ENCODE measurements at places on chromosomes 4 and X.

GRCh38 chrX:133951098-133951497 lies 34.3 kb downstream of the GPC3 start:
- DNase-seq: no peak

DNA sequence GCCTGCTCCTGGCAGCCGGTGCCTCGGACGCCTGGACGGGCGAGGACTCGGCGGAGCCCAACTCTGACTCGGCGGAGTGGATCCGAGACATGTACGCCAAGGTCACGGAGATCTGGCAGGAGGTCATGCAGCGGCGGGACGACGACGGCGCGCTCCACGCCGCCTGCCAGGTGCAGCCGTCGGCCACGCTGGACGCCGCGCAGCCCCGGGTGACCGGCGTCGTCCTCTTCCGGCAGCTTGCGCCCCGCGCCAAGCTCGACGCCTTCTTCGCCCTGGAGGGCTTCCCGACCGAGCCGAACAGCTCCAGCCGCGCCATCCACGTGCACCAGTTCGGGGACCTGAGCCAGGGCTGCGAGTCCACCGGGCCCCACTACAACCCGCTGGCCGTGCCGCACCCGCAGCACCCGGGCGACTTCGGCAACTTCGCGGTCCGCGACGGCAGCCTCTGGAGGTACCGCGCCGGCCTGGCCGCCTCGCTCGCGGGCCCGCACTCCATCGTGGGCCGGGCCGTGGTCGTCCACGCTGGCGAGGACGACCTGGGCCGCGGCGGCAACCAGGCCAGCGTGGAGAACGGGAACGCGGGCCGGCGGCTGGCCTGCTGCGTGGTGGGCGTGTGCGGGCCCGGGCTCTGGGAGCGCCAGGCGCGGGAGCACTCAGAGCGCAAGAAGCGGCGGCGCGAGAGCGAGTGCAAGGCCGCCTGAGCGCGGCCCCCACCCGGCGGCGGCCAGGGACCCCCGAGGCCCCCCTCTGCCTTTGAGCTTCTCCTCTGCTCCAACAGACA lies 4.4 kb downstream of the SOD3 start:
- DNase-seq: peak; percentile 56

DNA sequence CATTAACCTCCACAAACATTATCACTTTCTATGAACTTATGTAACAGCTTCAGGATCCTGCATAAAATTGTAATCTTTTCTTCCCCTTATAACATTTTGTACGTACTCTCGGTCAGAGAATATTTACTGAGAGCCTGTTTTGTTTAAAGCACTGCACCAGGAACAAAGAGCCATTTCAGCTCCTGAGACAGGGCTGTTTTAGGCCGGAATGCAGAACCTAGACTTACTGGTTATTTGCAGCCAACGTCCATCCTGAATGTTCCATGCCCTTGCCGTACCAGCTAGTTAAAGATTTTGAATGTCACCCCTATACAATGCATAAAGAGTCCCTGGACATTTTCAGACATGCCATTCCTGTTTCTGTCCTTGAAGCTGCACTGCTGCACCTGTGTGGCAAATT lies 248.8 kb downstream of the PCDH7 start:
- no peak for DNase-seq

GRCh38 chrX:16186380-16187007 lies 19.2 kb downstream of the MAGEB17 start:
- no peak for DNase-seq

- peak; percentile 65 for DNase-seq
These were observed 11.9 kb upstream of the AREG start for GRCh38 chr4:74433043-74433442.

DNA sequence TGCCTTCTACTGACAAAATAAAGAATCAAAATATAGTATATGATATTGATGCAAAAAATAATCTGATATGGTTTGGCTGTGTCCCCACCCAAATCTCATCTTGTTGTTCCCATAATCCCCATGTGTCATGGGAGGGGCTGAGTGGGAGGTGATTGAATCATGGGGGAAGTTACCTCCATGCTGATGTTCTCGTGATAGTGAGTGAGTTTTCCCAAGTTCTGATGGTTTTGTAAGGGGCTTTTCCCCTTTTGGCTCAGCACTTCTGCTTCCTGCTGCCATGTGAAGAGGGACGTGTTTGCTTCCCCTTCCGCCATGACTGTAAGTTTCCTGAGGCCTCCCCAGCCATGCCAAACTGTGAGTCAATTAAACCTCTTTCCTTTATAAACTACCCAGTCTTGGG lies 70.2 kb downstream of the TMEM165 start:
- DNase-seq: no peak

- no peak for DNase-seq
These were observed 3.8 kb downstream of the PLAC1 start for GRCh38 chrX:134654398-134655012.

- peak; percentile 56 for DNase-seq
These were observed 41.1 kb downstream of the PJA1 start for GRCh38 chrX:69124108-69124507.

GRCh38 chrX:78540171-78540570 lies 119.0 kb downstream of the RTL3 start:
- DNase-seq: no peak

DNA sequence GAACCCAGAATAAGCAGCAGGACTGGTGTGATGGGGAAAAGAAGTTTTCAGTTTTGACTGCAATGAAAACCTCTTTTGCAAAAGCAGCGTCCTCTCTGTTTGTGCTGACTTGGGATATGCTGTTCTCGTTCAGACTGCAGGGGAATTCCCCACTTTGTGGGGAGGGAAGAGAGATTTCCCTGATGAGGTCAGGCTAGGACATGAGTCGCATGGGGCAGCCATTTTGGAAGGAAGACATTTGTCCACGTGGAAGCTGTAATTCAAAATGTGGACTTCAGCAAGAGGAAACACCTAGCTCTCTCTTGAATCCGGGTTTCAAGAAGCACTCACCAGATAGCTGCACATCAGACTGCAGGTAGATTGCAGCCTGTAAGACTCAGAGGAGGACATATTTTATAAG lies 39.3 kb downstream of the ING2 start:
- DNase-seq: no peak

Measured in GM23248 (cell line).